ENCODE measurements at places on chromosomes 13 and 19. TPM values are rescaled to one million over a fixed set of nuclear protein-coding genes. Genes with fewer than 3 reads are reported as not detected.

DNA sequence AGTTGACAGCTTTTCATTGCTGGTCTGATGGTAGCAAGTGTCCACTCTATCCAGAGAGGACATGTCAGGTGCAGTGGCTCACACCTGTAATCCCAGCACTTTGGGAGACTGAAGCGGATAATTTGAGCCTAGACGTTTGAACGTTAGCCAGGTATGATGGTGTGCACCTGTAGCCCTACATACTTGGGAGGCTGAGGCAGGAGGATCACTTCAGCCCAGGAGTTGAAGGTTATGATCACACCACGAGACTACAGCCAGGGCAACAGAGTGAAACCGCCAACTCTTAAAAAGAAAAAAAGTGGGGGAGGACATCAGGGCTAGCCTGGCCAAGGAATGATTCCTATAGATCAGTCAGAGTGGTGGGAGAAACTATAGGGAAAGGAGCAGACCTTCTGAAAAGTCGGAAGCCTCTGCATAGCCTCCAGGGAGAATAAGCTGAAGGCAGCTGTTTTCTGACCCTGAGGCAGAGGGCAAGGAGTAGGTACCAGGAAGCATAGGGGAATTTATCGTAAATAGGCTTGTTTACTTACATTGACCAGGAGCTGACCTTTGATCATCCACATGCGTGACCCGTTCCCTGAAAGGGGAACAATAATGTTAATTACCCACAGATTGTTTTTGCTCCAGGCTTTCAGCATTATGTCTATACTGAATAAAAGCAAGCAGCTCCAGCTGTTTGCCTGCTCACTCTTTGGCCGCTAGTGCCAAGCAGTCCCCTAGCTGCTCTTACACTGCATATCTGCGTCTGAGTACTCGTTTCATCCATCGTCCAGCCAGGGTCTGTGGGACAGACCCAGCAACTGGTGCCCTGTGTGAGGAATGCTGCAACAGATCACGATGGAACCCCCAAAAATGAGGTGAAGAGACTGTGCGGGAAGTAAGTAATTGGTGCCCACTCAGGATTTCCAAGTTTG is 161.6 kb downstream of the RNF17 start:
- DNase-seq, result no peak
- H3K36me3 ChIP-seq, result peaks cover 2% of the 10 kb centered on the region
- H3K27me3 ChIP-seq, result no peaks in the 10 kb centered on the region
- no peak overlapping the region for H3K27ac ChIP-seq

- H3K36me3 ChIP-seq, result no peaks in the 10 kb centered on the region
- H3K4me1 ChIP-seq, result peaks cover 42% of the 10 kb centered on the region
- no peak for DNase-seq
- H3K27ac ChIP-seq, result no peak overlapping the region
- no peaks in the 10 kb centered on the region for H3K27me3 ChIP-seq
- H3K4me3 ChIP-seq, result no peak overlapping the region
Measured at GRCh38 chr13:114134944-114135610, 2.7 kb upstream of the RASA3 start.

DNA sequence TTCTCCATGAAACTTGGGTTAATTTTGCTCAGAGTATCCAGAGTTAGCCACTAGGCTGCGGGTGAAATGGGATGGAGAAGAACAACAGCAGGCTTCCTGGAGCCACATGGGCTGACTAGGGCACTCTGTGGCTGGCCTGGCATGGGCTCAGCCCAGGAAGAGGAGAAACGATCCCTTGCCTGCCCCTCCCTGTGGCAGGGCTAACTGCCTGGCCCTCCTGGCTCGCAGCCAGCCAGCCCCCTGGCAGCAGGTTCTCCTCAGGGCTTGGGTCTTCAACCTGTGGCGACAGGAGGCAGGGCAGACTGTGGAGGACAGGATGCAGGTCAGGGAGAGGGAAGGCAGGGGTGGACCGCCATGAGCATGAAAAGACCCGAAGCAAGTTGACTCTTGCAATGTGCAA is 78.7 kb upstream of the GPR183 start:
- no peaks in the 10 kb centered on the region for H3K27me3 ChIP-seq
- H3K27ac ChIP-seq, result no peak overlapping the region
- H3K36me3 ChIP-seq, result peaks cover 17% of the 10 kb centered on the region
- no peaks in the 10 kb centered on the region for H3K4me1 ChIP-seq

GRCh38 chr13:110334256-110334655 is 27.2 kb downstream of the COL4A2 start:
- H3K36me3 ChIP-seq, result no peaks in the 10 kb centered on the region
- no peak overlapping the region for H3K27ac ChIP-seq
- no peaks in the 10 kb centered on the region for H3K4me1 ChIP-seq
- H3K4me3 ChIP-seq, result no peak overlapping the region

GRCh38 chr13:99217461-99218110 is 16.9 kb downstream of the UBAC2 start:
- H3K4me1 ChIP-seq, result peaks cover 8% of the 10 kb centered on the region
- H3K4me3 ChIP-seq, result no peak overlapping the region
- H3K27ac ChIP-seq, result no peak overlapping the region
- peaks cover 17% of the 10 kb centered on the region for H3K36me3 ChIP-seq
- no peak for DNase-seq
- no peaks in the 10 kb centered on the region for H3K27me3 ChIP-seq

- no peaks in the 10 kb centered on the region for H3K36me3 ChIP-seq
- DNase-seq, result no peak
- no peaks in the 10 kb centered on the region for H3K27me3 ChIP-seq
Measured at GRCh38 chr13:86569974-86570373, 770.8 kb upstream of the SLITRK6 start.

DNA sequence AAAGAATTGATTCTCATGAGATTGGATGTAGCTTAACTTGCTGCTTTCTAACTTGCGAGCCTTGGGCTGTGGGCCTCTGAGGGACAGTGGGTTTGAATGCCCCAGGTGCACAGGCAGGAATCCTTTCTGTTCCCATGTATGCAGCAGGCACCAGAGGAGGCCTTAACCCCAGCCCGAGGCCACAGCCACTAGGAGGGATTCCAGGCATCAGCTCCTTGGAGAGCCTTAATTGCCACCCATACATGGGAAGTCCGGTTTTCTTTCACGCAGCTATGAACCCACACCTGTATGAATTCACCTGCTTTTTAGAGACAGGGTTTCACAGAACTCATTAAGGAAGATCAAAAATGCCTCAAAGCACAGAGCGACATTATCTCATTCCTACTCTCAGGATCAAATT is 117.9 kb downstream of the CRYL1 start:
- no peaks in the 10 kb centered on the region for H3K4me1 ChIP-seq
- H3K36me3 ChIP-seq, result no peaks in the 10 kb centered on the region
- no peak overlapping the region for H3K4me3 ChIP-seq
- DNase-seq, result no peak
- H3K27ac ChIP-seq, result no peak overlapping the region

DNA sequence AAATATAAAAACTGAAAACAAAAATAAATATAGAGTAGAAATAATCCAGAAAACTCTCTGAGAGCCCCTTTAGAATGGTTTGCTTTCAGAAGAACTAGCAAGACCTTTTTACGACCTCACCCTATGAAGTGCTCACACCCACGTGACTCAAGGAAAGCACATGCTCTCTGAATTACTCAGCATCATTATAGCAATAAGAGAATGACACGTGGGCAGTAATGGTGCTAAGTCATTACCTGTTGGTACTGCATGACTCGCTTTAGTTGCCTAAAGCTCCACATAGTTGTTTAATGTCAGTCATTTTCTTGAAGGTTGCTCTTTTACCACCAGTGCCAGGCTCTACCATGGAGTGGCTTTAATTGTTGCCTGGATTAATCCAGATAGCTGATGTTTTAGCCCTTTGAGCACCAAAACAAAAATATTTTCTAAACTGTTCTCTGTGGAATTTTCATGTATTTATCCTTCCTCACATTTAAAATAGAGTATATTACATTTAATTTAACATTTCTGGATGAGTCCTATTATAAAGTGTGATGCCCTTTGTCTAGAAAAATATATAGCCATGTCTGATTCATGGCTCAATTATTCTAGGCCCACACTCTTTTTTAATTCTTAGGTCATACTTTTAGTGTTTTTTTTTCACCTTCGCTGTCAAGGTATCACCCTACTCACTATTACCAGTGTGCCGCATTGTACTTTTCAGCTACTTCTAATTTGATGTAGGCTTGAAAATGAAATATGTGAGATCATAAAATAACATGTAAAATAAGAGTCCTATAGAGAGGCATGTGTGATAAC is 56.8 kb downstream of the THSD1 start:
- no peak overlapping the region for H3K4me3 ChIP-seq
- peaks cover 1% of the 10 kb centered on the region for H3K27me3 ChIP-seq
- no peaks in the 10 kb centered on the region for H3K36me3 ChIP-seq
- no peaks in the 10 kb centered on the region for H3K4me1 ChIP-seq

DNA sequence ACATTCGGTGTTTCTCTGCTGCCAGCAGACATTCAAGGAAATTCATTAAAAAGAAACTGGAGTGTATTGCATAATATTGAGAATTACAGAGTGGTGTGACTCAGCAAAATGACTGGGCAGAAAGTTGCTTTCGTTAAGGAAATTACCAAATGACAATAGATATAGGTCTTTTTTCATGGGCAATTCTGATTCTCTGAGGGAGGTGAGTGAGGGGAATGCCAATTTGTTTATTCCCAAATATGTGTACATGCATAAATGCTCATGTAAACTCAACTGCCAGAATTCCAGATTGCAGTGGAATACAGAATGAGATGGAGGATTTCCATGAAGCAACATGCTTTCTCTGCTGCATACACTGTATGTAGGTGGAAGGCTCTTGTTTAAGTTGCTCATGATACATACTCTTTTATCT is 1730.1 kb downstream of the SLITRK5 start:
- H3K27ac ChIP-seq, result no peak overlapping the region
- no peaks in the 10 kb centered on the region for H3K4me1 ChIP-seq
- DNase-seq, result no peak
- H3K27me3 ChIP-seq, result no peaks in the 10 kb centered on the region
- no peak overlapping the region for H3K4me3 ChIP-seq

DNA sequence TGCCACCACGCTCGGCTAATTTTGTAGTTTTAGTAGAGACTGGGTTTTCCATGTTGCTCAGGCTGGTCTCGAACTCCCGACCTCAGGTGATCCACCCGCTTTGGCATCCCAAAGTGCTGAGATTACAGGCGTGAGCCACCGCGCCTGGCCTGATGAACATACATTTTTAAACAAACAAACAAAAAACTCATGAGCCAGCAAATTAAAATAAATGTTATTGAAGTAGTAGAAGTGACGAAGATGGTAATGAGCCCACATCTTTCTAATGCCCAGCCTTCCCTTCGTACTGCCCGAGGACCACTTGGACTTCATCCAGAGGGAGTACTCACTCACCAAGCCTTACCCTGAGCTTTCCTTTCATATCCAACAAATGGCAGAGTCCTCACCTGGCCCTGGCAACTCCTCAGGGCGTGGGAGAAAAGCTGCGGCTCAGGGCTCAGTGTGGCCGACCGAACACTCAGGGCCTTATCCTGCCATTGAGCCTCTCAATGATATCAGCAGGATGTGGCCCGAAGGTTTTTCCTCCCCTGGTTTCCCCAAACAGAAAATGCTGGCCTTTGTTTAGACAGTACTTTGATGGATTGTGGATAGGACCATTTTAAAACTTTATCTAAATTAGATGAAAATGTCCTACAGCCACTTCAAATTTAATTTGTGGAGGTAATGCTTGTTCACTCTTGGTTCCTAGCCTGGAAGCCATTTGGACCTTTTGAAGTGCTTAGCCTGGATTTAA is 22.8 kb upstream of the ABCC4 start:
- no peaks in the 10 kb centered on the region for H3K4me1 ChIP-seq
- no peaks in the 10 kb centered on the region for H3K36me3 ChIP-seq
- no peaks in the 10 kb centered on the region for H3K27me3 ChIP-seq
- H3K4me3 ChIP-seq, result no peak overlapping the region
- H3K27ac ChIP-seq, result no peak overlapping the region

DNA sequence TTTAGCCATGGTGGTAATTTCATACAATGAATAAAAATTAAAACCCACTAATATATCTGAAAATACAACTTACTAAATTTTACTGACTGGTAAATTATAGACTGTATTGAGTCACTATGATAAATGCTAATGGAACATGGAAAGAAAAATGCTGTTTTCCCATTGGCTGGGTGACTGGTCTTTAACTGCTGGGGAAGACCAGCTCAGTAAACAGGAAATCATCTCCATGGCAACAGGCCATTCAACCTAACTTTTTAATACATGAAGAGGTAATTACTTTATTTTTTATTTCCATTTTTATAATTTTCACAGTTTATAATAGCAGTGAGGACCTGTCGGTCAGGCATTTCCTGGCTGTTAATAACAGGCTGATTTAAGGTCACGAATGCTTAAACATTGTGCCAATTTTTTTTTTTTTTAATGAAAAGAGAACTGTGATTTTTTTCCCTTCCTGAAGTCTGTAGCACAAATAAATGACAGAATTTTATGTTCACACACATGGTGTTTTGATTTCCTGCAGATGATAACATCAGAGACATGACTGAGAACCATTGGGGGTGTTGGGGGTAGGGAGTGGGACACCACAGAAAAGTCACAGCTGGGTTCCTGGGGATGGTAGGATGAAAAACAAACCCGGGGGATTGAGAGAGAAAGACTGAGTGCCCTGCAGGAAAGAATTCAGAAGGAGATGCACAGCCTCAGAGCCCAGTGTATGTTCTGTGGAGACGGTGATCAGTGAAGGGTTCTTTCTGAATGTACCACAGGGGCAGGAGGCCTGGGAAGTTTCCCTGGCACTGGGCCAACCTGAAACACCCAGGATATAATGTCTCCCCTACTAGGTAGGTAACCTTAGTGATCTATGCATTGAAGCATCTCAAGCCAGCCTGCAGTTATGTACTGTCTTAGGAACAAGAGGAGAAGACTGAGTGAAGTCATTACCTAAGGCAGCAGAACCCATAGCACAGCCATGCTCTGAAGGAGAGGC is 297.1 kb downstream of the COG6 start:
- no peak overlapping the region for H3K27ac ChIP-seq
- no peak overlapping the region for H3K4me3 ChIP-seq
- H3K36me3 ChIP-seq, result no peaks in the 10 kb centered on the region
- H3K27me3 ChIP-seq, result no peaks in the 10 kb centered on the region
- no peak for DNase-seq

DNA sequence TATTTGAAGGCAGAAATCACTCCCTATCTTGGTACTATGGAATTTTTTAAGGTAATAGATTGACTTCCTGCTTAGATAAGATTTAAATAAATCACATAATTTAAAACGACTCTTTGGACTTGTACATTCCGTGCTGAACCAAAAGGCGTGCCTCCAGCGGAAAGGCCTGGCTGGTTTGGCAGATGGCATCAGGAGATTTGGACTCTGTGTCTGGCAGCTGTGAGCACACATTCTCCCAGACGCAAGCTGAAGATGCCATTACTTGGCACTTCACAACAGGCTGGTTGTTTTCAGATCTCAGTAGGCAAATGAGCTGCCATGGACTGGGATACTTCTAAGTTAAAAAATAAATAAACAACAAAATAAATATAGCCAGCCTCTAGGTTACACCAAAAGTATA is 104.5 kb upstream of the SLC15A1 start:
- H3K27ac ChIP-seq, result no peak overlapping the region
- H3K4me3 ChIP-seq, result no peak overlapping the region
- DNase-seq, result no peak
- peaks cover 34% of the 10 kb centered on the region for H3K36me3 ChIP-seq
- no peaks in the 10 kb centered on the region for H3K4me1 ChIP-seq

ZNF528 gene
- 2.0 TPM for total RNA-seq

LYPD5 gene
- 0.09 TPM for total RNA-seq

ZNF600 gene
- total RNA-seq, result 14.8 TPM

ZNF729 gene
- not detected for total RNA-seq

PODNL1 gene
- total RNA-seq, result 0.40 TPM

ZNF540 gene
- total RNA-seq, result 0.44 TPM

All from K562 (cell line).